ENCODE measurements at places on chromosomes 6 and 20.

DNA sequence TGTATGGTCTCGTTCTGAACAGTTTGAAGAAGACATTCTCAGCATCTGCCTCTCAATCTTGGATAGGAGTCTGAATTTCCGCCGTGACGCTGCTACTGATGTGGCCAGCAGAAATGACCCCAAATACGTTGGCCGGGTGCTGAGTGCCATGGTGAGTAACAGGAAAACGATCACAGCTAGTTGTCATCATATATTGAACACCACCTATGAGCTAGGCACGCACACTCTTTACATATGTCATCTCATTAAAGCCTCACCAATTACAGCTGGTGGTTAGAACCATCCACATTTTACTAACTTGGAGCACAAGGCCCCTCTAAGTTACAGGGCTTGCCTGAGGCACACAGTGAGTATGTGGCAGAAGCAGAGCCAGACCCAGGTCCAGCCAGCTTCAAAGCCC lies 17.1 kb downstream of the TGM3 start:
- no peak for DNase-seq

- no peak for DNase-seq
These were observed 38.7 kb downstream of the MAP3K5 start for GRCh38 chr6:136753624-136754023.

GRCh38 chr20:822651-823573 lies 10.6 kb upstream of the FAM110A start:
- no peak for DNase-seq

GRCh38 chr6:9197726-9198125 lies 762.4 kb upstream of the SLC35B3 start:
- no peak for DNase-seq

GRCh38 chr6:155328539-155329459 lies 14.5 kb upstream of the TFB1M start:
- DNase-seq: no peak
